ENCODE measurements at places on chromosomes 6 and 20.

DNA sequence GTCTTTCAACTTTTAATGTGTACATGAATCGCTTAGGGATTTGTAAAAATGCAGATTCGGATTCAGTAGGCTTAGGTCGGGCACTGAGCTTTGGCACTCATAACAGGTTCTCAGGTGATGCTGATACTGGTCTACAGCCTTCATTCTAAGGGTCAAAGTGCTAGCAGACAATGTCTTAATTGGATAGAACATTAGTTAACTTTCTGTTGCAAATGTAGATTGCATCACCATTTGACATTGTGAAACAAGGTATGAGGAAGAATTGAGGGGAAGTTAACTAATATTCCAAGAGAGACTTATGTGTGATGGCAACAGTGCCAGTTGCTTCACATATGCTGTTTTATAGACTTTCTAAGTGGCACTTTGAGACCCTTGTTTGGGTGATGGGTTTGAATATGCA is 86.9 kb downstream of the MLIP start:
- DNase-seq, result no peak

DNA sequence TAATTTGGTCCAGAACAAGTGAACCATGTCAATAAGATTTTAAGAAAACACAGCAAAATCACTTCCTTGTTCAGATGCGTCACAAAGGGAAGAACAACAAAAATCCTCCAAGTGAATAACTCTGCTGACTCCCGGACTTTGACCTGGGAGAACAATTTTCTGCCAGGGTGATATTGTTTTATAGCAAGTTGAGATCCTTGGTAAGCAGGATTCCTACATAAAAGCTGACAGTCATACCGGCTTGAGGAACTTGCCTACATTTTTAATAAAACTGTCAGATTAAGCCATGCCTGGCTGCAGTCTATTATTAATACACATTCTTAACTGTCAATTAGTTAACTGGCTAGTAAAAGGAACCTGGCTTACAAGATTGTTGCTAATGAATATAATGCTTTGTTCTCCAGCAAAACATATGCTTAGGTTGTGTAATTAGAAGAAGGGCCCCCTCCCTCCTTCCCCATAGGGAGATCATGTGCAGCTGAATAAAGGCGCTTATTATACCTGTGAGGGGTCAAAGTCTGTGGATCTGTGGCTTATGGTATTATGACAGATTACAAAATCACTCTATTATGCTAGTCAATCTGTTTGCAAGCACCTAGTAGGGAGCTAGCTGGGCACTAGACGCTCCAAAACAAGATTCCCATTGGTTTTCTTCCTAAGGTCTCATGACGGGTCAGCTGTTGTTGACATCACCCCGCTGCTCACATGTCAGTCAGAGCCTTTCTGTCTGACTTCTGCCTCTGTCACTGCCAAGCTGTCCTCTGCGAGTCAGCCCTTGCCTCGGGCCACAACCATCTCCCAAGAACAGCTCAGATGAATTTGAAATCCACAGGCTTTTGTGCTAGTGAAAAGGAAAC is 44.6 kb upstream of the SEC63 start:
- no peak for DNase-seq

GRCh38 chr6:166330612-166331011 is 11.7 kb downstream of the SFT2D1 start:
- DNase-seq, result peak; percentile 90

GRCh38 chr6:18820725-18821124 is 433.6 kb downstream of the RNF144B start:
- DNase-seq, result peak; percentile 19

GRCh38 chr6:137286368-137286767 is 67.2 kb upstream of the IFNGR1 start:
- DNase-seq, result no peak

- no peak for DNase-seq
These were observed 24.4 kb downstream of the NCR2 start for GRCh38 chr6:41359617-41360313.

GRCh38 chr20:45344168-45344860 is 3.9 kb downstream of the SDC4 start:
- no peak for DNase-seq

DNA sequence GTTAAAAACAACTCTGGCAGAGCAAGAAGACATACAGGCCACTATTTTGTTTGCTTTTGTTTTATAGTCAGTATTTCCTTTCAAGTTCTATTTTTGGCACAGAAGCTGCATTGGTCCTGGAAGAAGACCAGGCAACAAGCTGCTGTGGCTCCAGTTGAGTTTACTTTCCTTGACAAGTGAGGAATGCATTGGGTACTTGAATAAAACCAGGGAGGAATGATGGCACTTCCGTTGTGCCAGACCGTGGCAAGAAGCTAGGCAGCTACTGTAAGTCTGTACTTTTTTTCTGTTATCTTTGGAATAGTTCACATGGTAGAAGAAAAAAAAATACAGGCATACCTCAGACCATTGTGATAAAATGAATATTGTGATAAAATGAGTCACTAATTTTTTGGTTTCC is 66.3 kb downstream of the NCOA3 start:
- no peak for DNase-seq

GRCh38 chr6:69866770-69867638 is 648 bp downstream of the COL19A1 start:
- DNase-seq, result peak; percentile 68

DNA sequence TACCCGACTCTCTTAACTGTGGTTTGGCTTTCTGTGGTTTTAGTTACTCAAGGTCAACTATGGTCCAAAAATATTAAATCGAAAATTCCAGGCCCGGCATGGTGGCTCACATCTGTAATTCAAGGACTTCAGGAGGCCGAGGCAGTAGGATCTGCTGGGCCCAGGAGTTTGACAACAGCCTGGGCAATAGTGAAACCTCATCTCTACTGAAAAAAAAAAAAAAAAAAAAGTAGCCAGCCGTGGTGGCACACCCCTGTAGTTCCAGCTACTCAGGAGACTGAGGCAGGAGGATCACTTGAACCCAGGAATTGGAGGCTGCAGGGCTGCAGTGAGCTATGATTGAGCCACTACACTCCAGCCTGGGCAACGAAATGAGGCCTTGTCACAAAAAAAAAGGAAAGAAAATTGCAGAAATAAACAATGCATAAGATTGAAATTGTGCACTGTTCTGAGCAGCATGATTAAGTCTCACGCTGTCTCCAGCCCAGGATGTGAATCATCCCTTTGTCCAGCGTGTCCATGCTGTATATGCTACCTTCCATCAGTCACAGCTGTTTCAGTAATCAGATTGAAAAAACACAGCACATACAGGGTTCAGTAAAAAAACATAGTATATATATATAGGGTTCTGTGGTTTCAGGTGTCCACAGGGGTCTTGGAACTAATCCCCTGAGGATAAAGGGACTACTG is 40.7 kb downstream of the RGS17 start:
- no peak for DNase-seq

DNA sequence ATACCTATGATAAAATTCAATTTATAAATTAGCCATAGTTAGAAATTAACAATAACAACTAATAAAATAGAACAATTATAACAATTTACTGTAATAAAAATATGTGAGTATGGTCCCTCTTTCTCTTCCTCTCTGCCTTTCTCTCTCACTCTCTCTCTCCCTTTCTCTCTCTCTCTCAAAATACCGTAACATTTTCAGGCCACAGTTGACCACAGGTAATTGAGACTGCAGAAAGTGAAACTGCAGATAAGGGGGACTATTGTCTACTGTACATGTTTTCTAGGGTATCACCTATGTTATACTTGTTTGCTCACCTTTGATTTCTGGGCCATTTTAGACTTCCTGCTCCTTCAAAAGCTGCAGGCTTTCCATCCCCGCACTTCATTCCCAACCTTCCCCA is 46.8 kb downstream of the LY86 start:
- no peak for DNase-seq

DNA sequence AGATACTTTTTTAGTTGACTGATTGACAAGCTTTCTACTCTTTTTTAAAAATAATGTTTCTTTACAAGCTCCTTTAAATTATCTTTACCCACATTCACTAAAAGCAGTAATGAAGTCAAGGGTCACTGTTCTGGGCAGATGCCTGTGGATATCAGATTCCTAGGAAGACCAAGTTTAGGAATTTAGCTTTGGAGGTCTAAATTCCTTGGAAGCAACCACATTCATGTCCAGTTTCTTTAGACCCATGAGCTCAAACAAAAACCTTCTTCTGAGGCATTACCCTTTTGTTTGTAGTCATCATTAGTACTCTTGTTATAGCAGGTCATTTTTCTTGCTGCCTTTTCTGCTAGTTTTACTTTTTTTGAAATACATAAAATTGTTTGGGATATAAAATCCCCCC is 462.9 kb upstream of the JAG1 start:
- no peak for DNase-seq

GRCh38 chr6:151506761-151507160 is 12.9 kb downstream of the CCDC170 start:
- no peak for DNase-seq

DNA sequence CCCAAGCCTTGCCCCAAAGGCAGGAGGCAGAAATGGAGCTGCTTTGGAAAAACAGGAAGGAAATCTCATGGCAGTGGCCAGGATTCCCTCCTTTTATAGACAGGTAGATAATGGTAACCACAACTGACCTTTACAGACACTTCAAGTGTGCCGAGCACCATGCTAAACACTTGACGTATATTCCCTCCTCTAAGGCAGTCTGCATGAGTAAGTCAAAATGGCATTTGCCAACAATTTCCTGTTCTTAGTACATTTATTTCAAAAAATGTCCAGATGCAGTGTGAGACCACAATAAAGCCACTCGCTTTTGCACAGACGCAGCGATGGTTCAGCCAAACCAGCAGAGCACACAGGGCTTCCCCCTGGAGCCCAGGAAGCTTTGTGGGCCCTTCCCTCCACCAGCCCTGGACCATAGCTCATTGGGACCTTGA is 16.5 kb upstream of the GPR6 start:
- no peak for DNase-seq

GRCh38 chr6:29399525-29399924 is 4.1 kb downstream of the OR12D2 start:
- DNase-seq, result no peak

DNA sequence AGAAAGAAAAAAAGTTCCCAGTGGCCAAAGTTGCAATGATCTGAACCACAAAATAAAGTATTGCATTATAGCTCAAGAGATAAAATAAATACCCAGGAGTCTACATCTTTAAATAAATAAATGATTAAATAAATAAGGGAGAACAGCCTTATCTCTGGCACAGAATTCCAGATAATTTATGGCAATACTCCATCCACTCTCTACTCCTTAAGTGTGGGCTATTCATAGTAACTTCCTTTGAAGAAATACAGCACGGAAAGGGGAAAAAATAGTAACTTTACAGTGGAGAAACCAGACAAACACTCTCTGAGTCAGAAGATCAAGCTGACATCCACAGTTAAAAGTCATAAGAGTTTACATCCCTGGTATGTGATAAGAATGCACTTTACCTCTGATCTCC is 11.6 kb downstream of the AURKA start:
- no peak for DNase-seq

- DNase-seq, result no peak
These were observed 11.4 kb upstream of the TAF8 start for GRCh38 chr6:42038811-42039408.

- no peak for DNase-seq
These were observed 1.1 kb upstream of the PAQR8 start for GRCh38 chr6:52360601-52361413.
